Sciatic nerve (tissue), 2 donors: ENCODE measurements at places on chromosomes 6 and 20.

DNA sequence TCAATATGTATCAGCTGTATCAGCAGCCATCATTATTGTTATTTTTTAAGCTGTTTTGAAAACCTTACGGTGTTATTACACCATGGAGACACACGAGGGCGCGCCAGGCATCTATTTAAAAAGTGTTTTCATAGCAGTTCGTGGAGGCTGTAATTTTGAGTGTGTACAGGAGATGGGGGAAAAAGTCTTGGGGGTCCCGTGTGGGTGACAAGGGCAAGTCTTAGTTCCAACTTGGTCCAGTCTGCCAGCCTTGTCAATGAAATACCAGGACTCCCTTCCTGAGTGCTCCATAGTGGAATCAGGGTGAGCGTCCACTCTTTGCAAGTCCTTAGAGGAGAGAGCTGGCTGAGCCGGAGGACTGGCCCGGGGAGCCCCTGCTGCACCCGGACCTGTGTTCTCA is 43.3 kb downstream of the SLC2A10 start:
- DNase-seq: peak; percentile 85

GRCh38 chr6:140879946-140880345 is 1252.8 kb upstream of the GJE1 start:
- DNase-seq: no peak

DNA sequence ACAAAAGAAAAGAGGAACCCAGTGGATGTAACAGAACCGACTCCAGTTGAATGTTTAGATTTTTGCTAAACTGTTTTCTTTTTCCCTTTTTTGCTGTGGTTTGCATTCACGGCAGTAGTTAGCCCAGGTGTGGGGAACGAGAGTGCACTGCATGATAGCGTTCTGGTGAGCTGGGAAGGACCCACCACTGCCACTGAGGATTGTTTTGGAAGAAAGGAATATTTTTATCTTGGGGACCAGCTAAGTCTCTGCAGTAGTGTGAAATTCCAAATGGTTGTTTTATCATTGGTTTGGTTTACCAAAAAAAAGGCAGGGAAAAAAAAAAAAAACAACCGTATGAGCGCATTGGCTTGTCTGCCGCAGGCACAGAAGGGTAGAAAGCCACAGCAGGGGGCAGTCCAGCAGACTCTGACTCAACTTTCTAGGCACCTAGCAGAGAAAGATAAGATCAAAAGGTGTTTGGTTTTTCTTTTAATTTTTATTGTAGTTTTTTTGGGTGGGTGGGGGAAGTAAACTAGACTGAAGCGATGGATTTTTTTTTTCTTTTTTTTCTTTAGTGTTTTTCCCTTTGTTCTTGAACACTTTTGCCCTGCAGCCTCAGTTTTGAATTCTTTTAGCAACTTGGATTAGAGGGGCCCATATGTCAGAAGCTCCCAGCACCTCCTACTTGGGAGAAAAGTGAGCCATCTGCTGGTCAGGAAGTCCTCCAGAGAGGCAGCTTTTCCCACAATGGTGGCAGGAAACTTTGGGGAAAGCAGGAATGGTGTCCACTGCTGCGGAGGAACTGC is 13.5 kb upstream of the RAB5IF start:
- no peak for DNase-seq

DNA sequence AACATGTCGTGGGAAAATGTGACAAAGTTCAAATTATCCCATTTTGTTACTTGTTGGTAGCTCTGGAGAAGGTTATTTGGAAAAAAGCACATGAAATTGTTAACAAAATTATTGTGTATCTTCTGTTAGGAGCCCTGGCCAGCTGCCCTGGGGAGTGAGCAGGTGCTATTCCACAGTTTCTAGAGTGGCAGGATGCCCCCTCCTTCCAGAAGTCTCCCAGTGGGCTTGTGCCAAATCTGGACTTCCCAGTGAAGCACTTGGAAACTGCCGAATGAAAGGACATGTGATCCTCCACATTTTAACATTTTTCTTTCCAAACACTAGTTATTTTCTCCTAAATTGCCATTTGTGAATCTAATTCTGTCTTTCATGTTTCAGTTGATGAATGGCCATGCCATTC is 66.9 kb upstream of the CLDN20 start:
- no peak for DNase-seq

DNA sequence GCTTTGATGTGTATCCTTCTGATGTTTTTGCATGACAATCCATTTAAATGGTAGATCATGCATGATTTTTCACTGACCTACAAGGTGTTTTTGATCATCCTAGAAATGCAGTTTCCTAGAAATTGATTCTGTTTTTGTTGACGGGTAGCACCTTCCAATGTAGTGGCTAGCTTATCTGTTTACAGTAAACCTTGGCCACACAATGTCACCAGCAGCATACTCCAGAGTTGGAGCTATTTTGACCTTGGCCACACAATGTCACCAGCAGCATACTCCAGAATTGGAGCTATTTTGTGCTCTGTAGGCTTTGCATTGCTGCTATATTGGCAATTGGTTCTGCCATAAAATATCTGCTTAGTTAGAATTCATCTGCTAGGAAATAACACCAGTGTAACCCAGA is 74.6 kb upstream of the NAA20 start:
- no peak for DNase-seq

GRCh38 chr6:69005199-69005598 is 370.1 kb downstream of the ADGRB3 start:
- DNase-seq: no peak

- no peak for DNase-seq
Measured at GRCh38 chr20:42895020-42895419, 294.7 kb downstream of the PTPRT start.

- DNase-seq: no peak
Measured at GRCh38 chr20:63208346-63208909, 7.5 kb downstream of the YTHDF1 start.

DNA sequence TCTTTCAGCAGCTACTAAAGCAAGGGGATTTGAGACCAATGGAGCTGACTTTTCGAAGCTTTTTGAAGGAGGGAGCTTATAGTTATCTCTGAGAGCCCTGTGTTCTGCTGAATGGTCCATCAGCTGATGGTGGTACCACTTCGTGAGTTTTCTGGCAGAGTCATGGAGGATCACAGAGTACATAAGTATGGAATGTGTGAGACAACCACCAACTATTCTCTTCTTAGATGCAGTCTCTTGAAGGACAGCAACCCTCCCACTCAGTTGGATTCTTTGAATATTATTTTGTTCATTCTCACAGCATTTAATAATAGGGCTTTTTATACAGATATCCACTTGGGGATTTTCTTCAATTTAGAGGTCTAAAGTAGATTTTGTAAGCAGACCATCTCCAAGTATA is 75.3 kb downstream of the ELOVL2 start:
- DNase-seq: no peak

GRCh38 chr20:43448748-43449535 is 8.8 kb upstream of the SRSF6 start:
- DNase-seq: no peak

GRCh38 chr6:139030228-139030963 is 1.9 kb downstream of the ABRACL start:
- DNase-seq: no peak

- no peak for DNase-seq
Measured at GRCh38 chr6:149168968-149169367, 148.5 kb upstream of the TAB2 start.
